Neural progenitor cell (in vitro differentiated cells): ENCODE measurements at places on chromosomes 11 and 22. TPM values are rescaled to one million over a fixed set of nuclear protein-coding genes. Genes with fewer than 3 reads are reported as not detected.

PIK3IP1 gene
- total RNA-seq: 4.5 and 4.7 TPM in 2 replicates

KCNE3 gene
- total RNA-seq: 1.2 and 1.3 TPM in 2 replicates

A4GALT gene
- total RNA-seq: 2.6 and 17.7 TPM in 2 replicates

TEX12 gene
- 0.15 and 0.51 TPM in 2 replicates for total RNA-seq

DEAF1 gene
- 38.4 and 66.4 TPM in 2 replicates for total RNA-seq

CALCA gene
- not detected in 2 replicates for total RNA-seq

PMM1 gene
- 9.3 and 13.5 TPM in 2 replicates for total RNA-seq

SYT8 gene
- not detected in 2 replicates for total RNA-seq

MS4A3 gene
- total RNA-seq: not detected in 2 replicates

FANCF gene
- 21.9 and 24.3 TPM in 2 replicates for total RNA-seq

GNAZ gene
- 16.5 and 31.3 TPM in 2 replicates for total RNA-seq

CASP1 gene
- not detected in 2 replicates for total RNA-seq

ZNF143 gene
- total RNA-seq: 56.9 and 58.3 TPM in 2 replicates

TUBA8 gene
- 0.09 and 0.39 TPM in 2 replicates for total RNA-seq

NCF4 gene
- not detected in 2 replicates for total RNA-seq

GRCh38 chr11:20156876-20157613 is 3.2 kb downstream of the DBX1 start:
- peaks cover 70% of the 10 kb centered on the region for H3K27me3 ChIP-seq
- peak overlapping the region; percentile 32 for H3K27ac ChIP-seq
- H3K36me3 ChIP-seq: peaks cover 5% of the 10 kb centered on the region
- peaks cover 70% of the 10 kb centered on the region for H3K4me1 ChIP-seq
- H3K4me3 ChIP-seq: peak overlapping the region; percentile 65
- peak; percentile 83 for DNase-seq

DNA sequence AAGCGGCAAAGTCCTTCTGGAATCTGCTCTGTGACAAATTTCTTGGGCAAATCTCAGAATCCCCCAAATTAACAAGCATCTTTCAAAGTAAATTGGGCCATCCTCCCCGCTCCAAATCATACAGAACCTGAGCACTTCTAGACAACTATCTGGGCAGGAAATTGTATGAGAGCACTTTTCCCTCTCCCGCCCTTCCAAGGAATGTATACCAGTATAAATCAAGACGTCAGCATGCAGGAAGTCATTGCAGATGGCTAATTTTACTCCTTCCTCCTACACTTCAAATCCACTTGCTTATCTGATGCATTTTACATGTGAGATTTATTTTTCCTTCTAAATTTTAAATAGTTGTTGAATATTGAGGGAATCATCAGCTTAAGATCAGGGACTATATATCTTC is 52.1 kb downstream of the NTM start:
- H3K27ac ChIP-seq: no peak overlapping the region
- H3K27me3 ChIP-seq: no peaks in the 10 kb centered on the region
- H3K4me3 ChIP-seq: no peak overlapping the region
- no peaks in the 10 kb centered on the region for H3K36me3 ChIP-seq

GRCh38 chr11:86167499-86168164 is 76.9 kb upstream of the EED start:
- H3K27ac ChIP-seq: no peak overlapping the region
- no peak for DNase-seq
- peaks cover 5% of the 10 kb centered on the region for H3K4me1 ChIP-seq
- no peaks in the 10 kb centered on the region for H3K36me3 ChIP-seq
- H3K4me3 ChIP-seq: no peak overlapping the region
- no peaks in the 10 kb centered on the region for H3K27me3 ChIP-seq

- no peaks in the 10 kb centered on the region for H3K4me1 ChIP-seq
- no peaks in the 10 kb centered on the region for H3K36me3 ChIP-seq
- no peak overlapping the region for H3K27ac ChIP-seq
- DNase-seq: no peak
Observed at GRCh38 chr11:71425860-71426259, 22.3 kb downstream of the DHCR7 start.

GRCh38 chr11:80815752-80816453 is 1375.1 kb upstream of the TENM4 start:
- no peak overlapping the region for H3K27ac ChIP-seq
- H3K27me3 ChIP-seq: no peaks in the 10 kb centered on the region
- no peak overlapping the region for H3K4me3 ChIP-seq

- DNase-seq: no peak
- no peaks in the 10 kb centered on the region for H3K27me3 ChIP-seq
- H3K36me3 ChIP-seq: no peaks in the 10 kb centered on the region
- no peak overlapping the region for H3K27ac ChIP-seq
- no peak overlapping the region for H3K4me3 ChIP-seq
- no peaks in the 10 kb centered on the region for H3K4me1 ChIP-seq
Observed at GRCh38 chr11:131764126-131764525, 393.7 kb downstream of the NTM start.

- peak; percentile 94 for DNase-seq
- peaks cover 23% of the 10 kb centered on the region for H3K4me1 ChIP-seq
- peaks cover 24% of the 10 kb centered on the region for H3K27me3 ChIP-seq
- H3K4me3 ChIP-seq: peak overlapping the region; percentile 71
Observed at GRCh38 chr11:67505605-67506396, 638 bp upstream of the PITPNM1 start.

DNA sequence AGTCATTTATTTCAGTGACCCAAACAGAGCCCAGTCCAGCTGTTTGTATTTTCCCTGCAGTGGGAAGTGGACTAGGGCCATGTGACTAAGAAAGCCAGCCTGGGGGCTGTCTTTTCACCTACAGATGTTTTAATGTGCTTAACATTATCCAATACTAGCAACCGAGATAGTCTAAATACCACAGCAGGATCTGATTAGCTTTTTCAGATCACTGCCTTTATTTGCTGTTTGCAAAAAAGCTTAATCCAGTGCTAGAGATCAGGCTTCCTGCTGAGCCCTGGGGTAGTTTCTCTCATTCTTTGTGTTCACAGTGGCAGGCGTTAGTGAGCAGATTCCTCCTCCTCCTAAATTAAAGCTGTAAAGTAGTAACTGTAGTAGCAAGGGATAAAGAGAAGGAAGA is 35.0 kb downstream of the ZC3H12C start:
- peak; percentile 93 for DNase-seq
- peaks cover 3% of the 10 kb centered on the region for H3K27me3 ChIP-seq
- H3K4me3 ChIP-seq: peak overlapping the region; percentile 28
- H3K36me3 ChIP-seq: no peaks in the 10 kb centered on the region
- peaks cover 62% of the 10 kb centered on the region for H3K4me1 ChIP-seq
- H3K27ac ChIP-seq: no peak overlapping the region

GRCh38 chr11:30197869-30198268 is 32.9 kb upstream of the FSHB start:
- no peak overlapping the region for H3K4me3 ChIP-seq
- no peak for DNase-seq
- no peak overlapping the region for H3K27ac ChIP-seq
- no peaks in the 10 kb centered on the region for H3K4me1 ChIP-seq
- H3K36me3 ChIP-seq: no peaks in the 10 kb centered on the region

DNA sequence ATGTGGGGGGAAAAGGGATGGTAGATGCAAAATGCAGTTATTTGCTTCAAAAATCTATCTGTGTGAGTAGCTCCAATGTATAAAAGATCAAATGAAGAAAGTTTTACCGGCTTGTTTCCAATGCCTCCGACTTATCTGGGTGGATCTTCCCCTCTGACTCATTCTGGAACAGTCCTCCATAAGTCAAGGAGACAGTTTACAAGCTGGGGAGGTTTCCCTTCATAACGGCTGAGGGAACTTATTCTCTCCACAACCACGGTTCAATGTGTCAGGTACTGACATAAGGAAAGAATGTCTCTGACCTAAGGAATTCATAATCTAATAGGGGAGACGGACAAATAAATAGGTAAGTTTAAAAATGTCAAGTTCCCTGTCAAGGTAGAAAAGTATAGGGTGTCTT is 49.7 kb upstream of the BIRC3 start:
- peaks cover 9% of the 10 kb centered on the region for H3K4me1 ChIP-seq
- no peak overlapping the region for H3K27ac ChIP-seq

GRCh38 chr11:65778901-65779668 is 1.7 kb downstream of the AP5B1 start:
- peak overlapping the region; percentile 83 for H3K4me3 ChIP-seq
- H3K27ac ChIP-seq: no peak overlapping the region
- peaks cover 3% of the 10 kb centered on the region for H3K4me1 ChIP-seq
- H3K36me3 ChIP-seq: no peaks in the 10 kb centered on the region
- peaks cover 38% of the 10 kb centered on the region for H3K27me3 ChIP-seq

DNA sequence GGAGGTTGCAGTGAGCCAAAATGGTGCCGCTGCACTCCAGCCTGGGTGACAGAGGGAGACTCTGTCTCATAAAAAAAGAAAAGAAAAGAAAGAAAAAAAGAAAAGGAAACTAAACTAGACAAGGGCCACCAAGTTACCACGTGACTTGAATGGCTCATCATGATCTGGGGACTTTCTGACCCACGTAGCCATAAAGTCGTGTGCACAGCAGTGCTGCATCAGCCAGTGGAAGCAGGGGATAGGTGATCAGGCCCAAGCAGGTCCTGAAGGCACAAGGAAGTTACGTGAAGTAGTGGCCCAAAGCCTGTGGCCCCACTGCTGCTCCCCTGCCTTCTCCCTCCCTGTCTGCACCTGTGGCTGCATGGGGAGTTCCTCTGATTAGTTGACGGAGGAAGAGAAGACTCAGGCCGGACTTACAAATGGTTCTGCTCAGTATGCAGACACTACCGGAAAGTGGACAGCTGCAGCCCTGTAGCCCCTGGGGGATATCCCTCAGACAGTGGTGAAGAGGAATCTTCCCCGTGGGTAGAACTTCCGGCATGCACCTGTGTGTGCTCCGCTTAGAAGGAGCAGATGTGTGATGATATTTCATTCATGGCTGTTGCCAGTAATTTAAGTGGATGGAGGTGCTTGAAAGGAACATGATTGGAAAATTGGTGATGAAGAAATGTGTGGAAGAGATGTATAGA is 18.2 kb upstream of the CD81 start:
- no peaks in the 10 kb centered on the region for H3K36me3 ChIP-seq
- H3K27me3 ChIP-seq: no peaks in the 10 kb centered on the region
- no peak overlapping the region for H3K27ac ChIP-seq
- no peaks in the 10 kb centered on the region for H3K4me1 ChIP-seq
- no peak for DNase-seq

DNA sequence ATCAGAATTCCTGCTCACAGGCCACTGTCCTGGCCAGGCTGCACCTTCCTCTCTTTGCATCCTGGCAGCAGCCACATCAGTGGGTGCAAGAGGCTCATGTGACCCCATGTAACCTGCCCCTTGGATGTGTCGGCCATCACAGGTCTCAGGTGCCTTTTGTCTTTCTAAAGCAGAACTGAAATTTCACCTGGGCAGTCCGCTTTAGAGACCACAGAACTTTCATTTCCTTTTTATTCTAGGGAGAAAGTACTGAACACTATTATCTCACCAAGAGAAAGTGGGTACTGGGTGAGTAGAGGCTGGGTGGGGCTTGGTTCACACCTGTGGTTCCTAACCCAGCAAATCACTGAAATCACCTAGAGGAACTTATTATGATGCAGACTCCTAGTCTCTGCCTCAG is 51.7 kb upstream of the NUP160 start:
- no peaks in the 10 kb centered on the region for H3K36me3 ChIP-seq
- no peaks in the 10 kb centered on the region for H3K4me1 ChIP-seq
- no peak overlapping the region for H3K27ac ChIP-seq
- DNase-seq: no peak

DNA sequence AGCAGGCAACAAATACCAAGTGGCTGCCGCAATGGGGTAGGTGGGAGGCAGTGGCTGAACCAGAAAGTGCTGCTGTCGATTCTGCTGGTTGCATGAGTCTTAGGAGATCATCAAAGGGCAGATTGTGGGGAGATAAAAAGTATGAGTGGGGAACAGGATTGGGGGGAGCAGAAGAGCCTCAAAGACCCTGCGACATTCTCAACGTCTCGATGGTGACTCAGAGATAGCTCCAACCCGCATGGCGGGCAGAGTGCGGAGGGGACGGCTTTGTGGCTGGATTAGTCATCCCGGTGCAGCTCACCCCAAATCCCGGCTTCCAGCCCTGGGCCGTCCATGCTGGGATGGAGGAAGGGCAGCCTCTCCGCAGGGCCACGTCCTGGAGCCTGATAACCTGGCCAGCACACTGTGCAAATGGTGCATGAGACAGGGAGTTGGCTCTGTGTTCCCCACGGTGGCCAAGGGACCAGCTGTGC is 11.6 kb upstream of the RTN4R start:
- H3K4me1 ChIP-seq: peaks cover 9% of the 10 kb centered on the region
- no peak for DNase-seq
- no peaks in the 10 kb centered on the region for H3K27me3 ChIP-seq
- H3K4me3 ChIP-seq: no peak overlapping the region
- no peak overlapping the region for H3K27ac ChIP-seq

DNA sequence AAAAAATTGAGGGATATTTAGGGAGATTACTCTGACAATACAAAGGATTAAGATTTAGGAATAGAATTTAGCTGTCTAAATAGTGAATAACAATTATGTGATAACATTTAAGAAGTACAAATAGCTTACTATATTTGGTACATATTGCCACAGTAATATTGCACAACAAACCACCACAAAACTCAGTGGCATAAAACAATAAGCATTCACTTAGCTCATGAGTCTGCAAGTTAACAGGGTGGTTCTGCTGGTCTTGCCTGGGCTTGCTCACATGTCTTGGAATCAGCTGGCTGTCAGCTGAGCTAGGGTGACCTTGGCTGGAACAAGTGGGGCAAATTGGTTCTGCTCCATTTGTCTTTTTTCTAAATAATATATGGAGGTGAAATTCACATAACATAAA is 115.1 kb downstream of the DCDC1 start:
- H3K27me3 ChIP-seq: no peaks in the 10 kb centered on the region
- H3K27ac ChIP-seq: no peak overlapping the region

GRCh38 chr11:62567018-62567633 is 6.6 kb downstream of the EEF1G start:
- H3K4me1 ChIP-seq: peaks cover 21% of the 10 kb centered on the region
- peaks cover 24% of the 10 kb centered on the region for H3K36me3 ChIP-seq
- H3K27me3 ChIP-seq: no peaks in the 10 kb centered on the region
- H3K4me3 ChIP-seq: no peak overlapping the region
- no peak for DNase-seq

DNA sequence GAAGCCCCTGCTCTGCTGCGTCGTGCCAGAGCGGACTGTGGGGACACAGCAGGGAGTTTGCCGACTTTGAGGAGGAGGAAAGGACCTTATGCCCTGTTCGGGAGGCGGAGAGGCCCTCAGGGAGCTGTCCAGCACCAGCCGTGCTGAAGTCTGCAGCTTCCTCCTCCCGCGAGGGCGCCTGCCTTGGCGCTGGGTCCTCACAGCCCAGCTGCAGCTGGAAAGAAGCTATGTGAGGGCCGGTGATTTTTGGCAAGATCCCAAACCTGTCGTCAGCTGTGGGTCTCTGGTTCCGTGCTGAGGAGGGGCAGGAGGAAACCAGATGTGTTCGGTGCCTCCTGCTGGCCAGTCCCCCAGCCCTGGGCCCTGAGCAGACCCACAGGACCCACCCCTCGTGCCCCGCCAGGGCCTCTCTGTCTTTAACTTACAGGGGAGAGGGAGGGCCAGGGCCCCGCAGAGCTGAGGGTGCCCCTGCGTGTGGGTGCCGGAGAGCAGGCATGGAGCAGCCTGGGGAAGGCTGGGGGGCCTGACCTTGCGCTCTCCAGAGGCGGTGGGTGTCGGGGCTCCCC is 12.0 kb downstream of the BRSK2 start:
- no peak overlapping the region for H3K27ac ChIP-seq
- no peaks in the 10 kb centered on the region for H3K4me1 ChIP-seq
- no peak overlapping the region for H3K4me3 ChIP-seq
- H3K36me3 ChIP-seq: no peaks in the 10 kb centered on the region
- peak; percentile 93 for DNase-seq
